Vein endothelial cell (primary cell): ENCODE measurements at places on chromosomes 3 and 15. TPM values are rescaled to one million over a fixed set of nuclear protein-coding genes. Genes with fewer than 3 reads are reported as not detected.

The REC114 gene
- not detected in 2 replicates for total RNA-seq

The PRTG gene
- 2.3 and 5.3 TPM in 2 replicates for total RNA-seq

The EFCAB12 gene
- total RNA-seq = under 0.01 and 0.19 TPM in 2 replicates

The ERC2 gene
- total RNA-seq = 1.9 and 2.3 TPM in 2 replicates

The HEMK1 gene
- 7.8 and 9.8 TPM in 2 replicates for total RNA-seq

The BLM gene
- total RNA-seq = 4.2 and 9.6 TPM in 2 replicates

The RHOV gene
- total RNA-seq = under 0.01 and 0.10 TPM in 2 replicates

The SLC15A2 gene
- under 0.01 and 0.33 TPM in 2 replicates for total RNA-seq

The IGSF11 gene
- 0.29 TPM in 1 of 2 replicates, not detected in the other for total RNA-seq

The MFSD1 gene
- 52.3 and 79.2 TPM in 2 replicates for total RNA-seq

The FGD5 gene
- 127 and 130 TPM in 2 replicates for total RNA-seq

The MKRN2 gene
- 41.3 and 41.8 TPM in 2 replicates for total RNA-seq

The TMCO5A gene
- not detected in 2 replicates for total RNA-seq

The GNAT1 gene
- not detected in 2 replicates for total RNA-seq

The TICRR gene
- 3.3 and 6.2 TPM in 2 replicates for total RNA-seq

The SLC12A1 gene
- total RNA-seq = not detected in 2 replicates

The CLDN16 gene
- total RNA-seq = under 0.01 TPM in 2 replicates

The IGDCC3 gene
- under 0.01 and 0.33 TPM in 2 replicates for total RNA-seq
